ENCODE measurements at places on chromosomes 2 and 18.

- no peak for DNase-seq
Observed at GRCh38 chr2:46167406-46167805, 129.8 kb upstream of the EPAS1 start.

DNA sequence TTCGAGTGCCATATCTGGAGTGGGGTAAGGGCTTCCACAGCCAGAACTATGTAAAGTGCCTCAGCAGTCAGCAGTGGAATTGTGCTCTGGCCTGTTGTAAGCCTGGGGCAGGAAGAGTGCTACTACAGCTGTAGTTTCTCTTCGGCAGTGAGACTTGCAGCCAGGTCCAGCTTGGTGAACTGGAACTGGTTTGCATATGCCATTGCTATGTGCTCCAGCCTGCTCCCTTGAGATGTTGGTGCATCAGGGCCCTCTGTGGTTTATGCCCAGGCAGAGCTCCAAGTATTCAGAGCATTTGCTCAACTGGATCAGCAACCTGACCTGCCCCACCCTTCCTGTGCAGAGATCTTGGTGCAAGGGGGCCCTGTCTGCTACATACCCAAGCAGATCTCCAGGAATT is 47.8 kb downstream of the ZNF804A start:
- DNase-seq, result no peak

GRCh38 chr2:112010751-112011150 is 44.3 kb upstream of the TMEM87B start:
- DNase-seq, result no peak

DNA sequence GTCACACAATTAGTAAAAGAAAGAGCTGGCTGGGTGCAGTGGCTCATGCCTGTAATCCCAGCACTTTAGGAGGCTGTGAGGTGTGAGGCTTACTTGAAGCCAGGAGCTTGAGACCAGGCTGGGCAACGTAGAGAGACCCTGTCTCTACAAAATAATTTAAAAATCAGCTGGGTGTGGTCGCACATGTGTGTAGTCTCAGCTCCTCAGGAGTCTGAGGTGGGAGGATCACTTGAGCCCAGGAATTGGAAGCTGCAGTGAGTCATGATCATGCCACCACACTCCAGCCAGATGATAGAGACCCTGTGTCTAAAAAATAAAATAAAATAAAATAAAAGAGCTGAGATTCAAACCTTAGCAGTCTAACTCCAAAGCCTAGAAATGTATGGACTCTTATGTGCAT is 39.0 kb upstream of the NEDD4L start:
- peak; percentile 27 for DNase-seq

DNA sequence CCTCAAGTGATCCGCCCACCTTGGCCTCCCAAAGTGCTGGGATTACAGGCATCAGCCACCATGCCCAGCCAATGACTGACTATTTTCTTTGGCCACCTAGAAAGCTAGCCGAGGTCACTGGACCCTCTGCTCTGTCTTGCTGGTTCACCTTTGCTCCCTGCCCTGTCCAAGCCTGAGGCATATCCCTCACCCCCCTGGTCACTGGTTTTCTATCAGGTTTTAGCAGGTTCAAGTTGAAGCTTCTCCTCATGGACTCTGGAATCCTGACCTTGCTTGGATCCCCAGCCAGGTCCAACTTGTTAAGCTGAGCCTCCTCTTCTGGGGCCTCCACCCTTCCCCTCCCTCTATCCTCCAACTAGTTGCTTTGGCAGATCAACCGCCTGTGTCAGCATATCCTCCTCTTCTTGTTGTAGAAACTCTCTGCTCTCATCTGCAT is 33.4 kb downstream of the PAX8 start:
- no peak for DNase-seq

DNA sequence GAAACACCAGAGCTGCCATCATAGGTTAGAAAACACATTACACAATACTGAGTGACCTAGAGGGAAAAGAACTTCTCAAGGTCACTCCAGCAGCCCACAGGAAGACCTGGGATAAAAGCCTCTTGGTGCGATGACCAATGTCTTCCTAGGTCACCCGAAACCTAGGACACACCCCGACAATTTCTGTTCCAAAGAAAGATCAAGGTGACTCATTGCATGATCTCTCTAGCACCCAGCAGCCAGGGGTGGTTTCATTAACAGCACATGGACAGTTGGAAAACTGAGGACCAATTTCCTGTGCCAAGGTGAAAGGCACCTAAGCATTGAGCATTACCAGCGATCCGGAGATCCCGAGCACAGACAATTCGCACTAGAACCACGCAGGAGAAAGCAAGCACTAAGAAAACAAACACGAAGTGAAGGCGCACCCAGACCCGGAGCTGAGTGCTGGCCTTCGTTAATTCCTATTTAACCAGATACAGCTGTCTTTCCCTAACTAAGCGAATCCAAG is 1.5 kb downstream of the CACNB4 start:
- DNase-seq, result no peak

DNA sequence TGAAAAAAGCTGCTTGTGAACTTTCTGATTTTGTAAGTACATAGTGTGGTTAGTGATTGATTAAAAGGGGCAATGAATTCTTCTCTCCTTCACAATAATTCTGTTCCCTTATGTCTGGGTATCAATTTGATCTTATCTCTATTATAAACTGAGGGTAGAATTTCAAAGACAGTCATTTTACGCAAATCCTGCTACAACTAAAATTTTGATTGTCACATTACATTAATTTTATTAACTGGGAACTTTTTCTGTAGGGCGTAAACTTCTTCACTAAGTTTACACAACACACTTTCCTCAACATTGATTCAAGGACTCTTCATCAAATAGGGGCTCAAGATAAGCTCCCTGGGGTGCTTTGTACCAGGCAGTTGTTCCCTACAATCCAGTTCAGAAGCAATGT is 5.0 kb upstream of the SLC8A1 start:
- no peak for DNase-seq
